ENCODE measurements at places on chromosomes 7 and 10. TPM values are rescaled to one million over a fixed set of nuclear protein-coding genes. Genes with fewer than 3 reads are reported as not detected.

GRCh38 chr10:13969118-13969791 is 361.5 kb downstream of the FRMD4A start:
- no peak for DNase-seq

GRCh38 chr10:63896992-63897391 is 375.8 kb downstream of the REEP3 start:
- no peak for DNase-seq

DNA sequence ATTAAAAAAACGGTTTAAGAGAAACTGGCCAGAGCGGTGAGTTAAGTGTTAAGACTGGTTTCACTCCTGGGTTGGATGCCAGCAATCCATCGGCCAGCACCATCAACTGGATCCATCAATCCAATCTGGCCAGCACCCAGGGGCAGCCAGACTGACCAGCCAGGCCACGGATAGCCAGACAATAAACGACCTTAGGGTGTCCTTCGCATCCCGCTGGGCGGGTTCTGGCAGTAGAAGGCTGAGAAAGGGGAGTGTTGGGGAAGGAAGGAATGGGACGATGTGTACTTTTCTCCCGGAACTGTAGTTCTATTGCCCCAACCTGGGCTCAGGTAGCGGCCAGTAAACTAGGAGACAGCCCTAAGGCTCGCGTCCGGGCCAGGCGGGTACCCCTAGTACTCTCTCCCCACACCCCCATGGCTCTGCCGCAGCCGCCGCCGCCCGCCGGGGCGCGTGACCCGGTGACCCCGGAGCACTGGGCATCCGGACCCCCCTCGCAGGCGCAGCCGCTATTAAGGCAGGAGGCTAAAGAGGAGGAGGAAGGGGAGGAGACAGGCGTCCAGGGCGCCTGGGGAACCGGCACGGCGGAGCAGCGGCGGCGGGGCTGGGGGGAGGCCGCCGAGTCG is at the start of gene CASD1:
CASD1 (plus strand) TSS at position 546 of the 623 bp plus-strand sequence. CDS start 276 bp downstream, outside the sequence.
- no peak for DNase-seq

The PLEKHS1 gene
- not detected for total RNA-seq

DNA sequence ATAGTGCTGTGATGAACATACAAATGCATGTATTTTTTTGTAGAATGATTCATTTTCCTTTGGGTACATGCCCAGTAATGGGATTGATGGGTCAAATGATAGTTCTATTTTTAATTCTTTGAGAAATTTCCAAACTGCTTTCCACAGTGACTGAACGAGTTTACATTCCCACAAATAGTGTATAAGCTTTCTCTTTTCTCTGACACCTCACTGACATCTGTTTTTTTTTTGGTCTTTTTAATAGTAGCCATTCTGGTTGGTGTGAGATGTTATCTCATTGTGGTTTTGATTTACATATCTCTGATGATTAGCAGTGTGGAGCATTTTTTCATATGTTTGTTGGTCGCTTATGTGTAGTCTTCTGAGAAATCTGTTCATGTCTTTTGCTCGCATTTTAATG is 195.0 kb upstream of the AGK start:
- peak; percentile 28 for DNase-seq

DNA sequence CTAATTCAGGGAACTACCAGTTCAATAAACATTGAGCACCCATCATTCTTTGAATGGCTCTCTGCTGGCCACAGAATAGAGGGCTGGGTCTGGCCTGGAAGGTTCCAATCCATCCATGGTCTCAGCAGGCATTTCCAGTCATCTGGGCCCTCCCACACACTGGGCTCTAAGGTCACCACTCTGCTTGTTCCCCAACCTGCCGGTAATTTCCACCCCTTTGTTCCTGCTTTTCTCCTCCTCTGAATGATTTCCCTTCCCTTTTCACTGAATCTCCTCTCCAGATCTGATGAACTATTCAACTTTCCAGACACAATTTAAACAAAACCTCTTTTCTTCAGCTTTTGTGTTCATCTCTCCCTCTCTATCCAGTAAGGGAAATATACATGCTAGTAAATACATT is 2.6 kb downstream of the BZW2 start:
- no peak for DNase-seq

The NAMPT gene
- total RNA-seq: 31.0 TPM

- DNase-seq: no peak
Observed at GRCh38 chr10:22305721-22306120, 10.5 kb upstream of the COMMD3 start.
